Caki2 (cell line): ENCODE measurements at places on chromosomes 3 and 15. TPM values are rescaled to one million over a fixed set of nuclear protein-coding genes. Genes with fewer than 3 reads are reported as not detected.

GOLGA8K gene
- total RNA-seq = 0.54 TPM in 1 of 2 replicates, not detected in the other

CCR9 gene
- total RNA-seq = 0.81 TPM in 1 of 2 replicates, not detected in the other

ARMC8 gene
- total RNA-seq = 24.4 and 26.1 TPM in 2 replicates

MED12L gene
- total RNA-seq = 0.24 TPM in 1 of 2 replicates, not detected in the other

AQP9 gene
- total RNA-seq = not detected in 2 replicates

HTD2 gene
- 7.9 and 8.7 TPM in 2 replicates for total RNA-seq
